ENCODE measurements at places on chromosomes 11 and 22.

DNA sequence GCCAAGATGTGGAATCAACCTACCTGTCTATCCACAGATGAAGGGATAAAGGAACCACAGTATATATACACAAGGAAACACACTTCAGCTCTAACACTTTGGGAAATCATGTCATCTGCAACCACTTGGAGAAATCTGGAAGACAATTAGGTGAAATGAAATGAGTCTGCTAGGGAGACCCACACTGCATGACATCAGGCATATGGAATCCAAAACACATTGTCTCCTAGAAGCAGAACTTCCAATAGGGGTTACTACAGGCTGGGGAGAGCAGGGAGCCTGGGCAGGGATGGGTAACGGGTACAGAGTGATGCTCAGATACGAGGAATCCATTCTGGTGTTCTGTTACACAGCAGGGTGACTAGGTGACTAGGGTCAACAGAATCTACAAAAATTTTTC lies 18.3 kb downstream of the RGL4 start:
- DNase-seq: no peak

GRCh38 chr11:94972700-94973098 lies 657 bp downstream of the CWC15 start:
- DNase-seq: no peak

GRCh38 chr11:6323291-6323905 lies 3.1 kb upstream of the CAVIN3 start:
- DNase-seq: no peak

GRCh38 chr11:107683061-107683460 lies 28.8 kb downstream of the SLN start:
- DNase-seq: no peak

- no peak for DNase-seq
Observed at GRCh38 chr22:44605486-44605885, 96.5 kb upstream of the PRR5 start.

DNA sequence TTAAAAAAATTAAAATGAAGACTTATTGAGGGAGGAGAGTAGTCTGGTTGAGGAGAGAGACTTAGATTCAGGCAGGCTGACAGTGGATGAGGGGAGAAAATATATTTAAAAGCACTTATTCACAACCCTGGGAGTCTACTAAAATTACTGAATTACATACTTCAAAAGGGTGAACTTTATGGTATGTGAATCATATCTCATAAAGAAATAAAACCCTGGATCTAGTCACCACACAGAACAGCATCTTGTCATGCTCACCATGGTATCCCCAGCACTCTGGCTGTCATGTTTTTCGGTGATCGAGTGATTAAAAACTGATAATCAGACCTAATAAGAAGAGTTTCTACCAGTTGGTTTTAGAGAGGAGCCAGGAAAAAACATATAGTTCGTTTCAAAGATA lies 11.0 kb downstream of the TEAD1 start:
- no peak for DNase-seq

GRCh38 chr22:41288245-41288946 lies 2.4 kb upstream of the RANGAP1 start:
- DNase-seq: no peak

DNA sequence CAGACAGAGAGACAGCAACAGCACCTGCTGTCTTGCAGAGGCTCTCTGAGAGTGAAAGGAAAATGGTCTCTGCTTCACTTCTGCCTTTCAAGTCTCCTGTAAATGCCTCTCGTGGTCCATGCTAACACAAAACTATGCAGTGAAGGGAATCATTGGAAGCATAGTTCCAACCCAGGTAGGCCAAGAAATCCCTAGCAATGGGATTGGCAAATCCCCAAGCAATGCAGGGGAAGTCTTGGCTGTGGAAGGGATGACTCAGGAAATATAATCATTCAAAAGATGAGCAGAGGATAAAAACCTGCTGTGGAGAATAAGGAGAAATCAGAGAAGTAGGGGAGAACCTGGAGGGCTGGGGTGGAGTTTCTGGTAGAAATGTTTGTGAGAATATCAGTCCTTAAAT lies 216.1 kb upstream of the ZBED5 start:
- no peak for DNase-seq

DNA sequence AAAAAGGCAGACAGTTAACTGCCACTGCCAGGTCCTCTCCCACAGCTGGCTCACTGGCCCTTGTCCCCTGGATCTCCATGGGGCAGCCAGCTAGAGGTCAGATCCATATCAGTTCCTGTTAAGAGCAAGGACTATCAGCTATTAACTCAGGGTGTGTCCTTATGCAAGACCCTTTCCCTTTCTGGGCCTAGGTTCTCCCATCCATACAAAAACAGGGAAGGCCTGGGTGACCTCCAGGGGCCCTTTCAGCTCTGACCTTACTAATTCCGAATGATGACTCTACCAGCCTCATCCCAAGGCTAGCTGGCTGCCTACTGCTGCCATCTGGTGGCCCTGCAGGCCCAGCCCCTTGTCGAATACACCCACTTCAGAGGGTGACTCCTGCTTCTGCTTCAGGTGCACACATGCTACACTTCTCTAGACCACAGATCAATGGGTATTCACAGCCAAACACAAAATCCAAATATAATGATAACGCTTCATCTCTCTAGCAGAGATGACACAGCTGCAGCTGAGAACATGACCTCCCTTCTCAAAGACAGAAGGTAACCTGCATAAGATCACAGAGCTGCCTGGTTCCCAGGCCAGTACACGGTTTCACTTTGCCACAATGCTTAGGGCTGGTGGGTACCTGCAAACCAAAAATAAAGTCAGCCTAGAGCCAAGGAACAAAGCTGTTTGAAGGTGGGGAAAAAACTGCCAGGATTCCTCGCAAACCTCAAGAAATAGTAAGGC lies 34.1 kb downstream of the SERGEF start:
- DNase-seq: no peak

DNA sequence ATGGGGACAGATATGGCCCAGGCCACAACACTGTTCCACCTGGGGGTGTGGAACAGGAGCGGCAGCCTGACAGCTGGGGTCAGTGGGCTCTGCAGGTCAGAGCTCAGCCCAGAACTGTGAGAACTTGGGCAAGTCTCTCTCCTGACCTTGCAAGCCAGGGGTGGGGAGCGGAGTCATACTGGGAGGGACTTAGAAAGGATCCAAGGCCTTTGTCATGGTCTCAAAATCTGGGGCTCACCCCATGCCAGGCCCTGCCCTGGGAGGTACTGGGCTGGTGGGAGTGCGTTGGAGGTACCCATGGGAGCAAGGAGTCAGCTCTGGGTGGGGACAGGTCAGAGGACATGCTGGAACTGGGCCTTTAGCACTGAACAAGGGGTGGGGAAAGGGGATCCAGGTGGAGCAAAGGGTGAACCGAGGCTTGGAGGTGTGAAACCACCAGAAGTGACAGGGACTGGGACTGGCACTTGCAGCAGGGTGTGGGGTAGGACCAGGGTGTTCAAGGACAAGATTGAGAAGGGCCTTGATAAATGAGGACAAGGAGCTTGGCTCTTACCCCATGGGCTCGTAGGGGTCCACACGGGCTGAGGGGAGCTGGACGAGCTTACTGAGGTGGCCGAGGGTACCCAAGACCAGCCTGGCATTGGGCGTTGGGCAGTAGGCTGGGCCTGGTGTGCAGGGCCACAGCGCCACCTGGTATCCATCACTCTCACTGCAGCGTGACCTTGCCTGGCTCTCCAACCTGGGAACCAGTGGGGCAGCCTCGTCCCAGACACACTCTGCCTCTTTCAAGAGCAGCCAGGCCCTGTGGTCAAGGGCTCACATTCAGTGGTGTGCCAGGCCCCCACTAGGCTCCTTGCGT lies 7.4 kb upstream of the PMM1 start:
- DNase-seq: peak; percentile 36

DNA sequence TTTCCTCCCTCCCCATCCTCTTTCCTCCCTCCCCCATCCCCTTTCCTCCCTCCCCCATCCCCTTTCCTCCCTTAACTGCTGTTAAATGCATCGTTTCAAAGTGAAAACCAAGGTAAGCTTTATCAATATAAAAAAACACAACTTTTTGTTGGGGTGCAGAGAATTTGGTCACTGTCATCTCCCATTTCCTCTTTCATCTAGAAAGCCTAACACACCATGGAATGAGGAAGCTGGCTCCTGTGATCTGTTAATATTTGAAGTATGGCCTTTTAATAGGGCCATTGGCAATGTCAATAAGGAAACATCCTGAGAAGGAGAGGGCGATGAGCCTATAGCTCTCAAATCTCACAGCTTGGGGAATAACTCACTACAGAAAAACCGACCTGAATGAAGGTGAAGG lies 7.0 kb downstream of the EXPH5 start:
- no peak for DNase-seq

GRCh38 chr22:41696703-41697102 lies 2.6 kb upstream of the MEI1 start:
- DNase-seq: no peak

- no peak for DNase-seq
Observed at GRCh38 chr11:117621226-117621625, 175.8 kb downstream of the DSCAML1 start.

- DNase-seq: no peak
Observed at GRCh38 chr11:64358536-64358906, 441 bp upstream of the RPS6KA4 start.

GRCh38 chr22:22535662-22536061 lies 15.6 kb upstream of the ZNF280A start:
- no peak for DNase-seq

- DNase-seq: no peak
Observed at GRCh38 chr11:46701078-46701654, 335 bp downstream of the ZNF408 start.

DNA sequence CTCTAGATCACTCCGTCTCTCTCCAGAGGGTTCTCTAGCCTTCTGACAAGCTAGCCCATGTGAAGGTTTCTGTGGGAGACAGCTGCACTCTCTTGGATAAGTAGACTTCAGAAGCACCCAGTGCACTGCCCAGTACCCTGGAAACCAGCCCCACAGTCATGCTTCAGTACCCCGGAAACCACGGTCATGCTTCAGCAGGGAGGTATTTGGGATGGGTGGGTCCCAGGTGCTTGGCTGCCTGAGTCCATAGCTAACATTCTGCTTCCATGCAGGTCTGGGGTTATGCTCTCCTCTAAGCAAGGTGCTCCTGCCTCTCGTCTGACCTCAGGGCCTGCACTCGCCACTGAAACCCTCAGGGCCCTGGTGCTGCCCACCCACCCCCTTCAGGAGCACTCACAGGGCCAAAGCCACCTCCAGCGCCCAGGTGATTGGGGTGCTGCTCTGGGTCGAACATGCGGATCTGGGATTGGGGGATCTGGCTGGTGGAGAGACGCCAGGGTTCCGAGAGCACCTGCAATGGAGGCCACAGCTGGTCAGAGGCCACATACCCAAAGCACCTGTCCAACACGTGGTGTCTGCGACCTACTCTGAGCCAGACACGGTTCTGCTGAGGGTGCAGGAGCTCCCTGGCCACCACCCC lies 7.3 kb upstream of the SYCE3 start:
- DNase-seq: no peak

DNA sequence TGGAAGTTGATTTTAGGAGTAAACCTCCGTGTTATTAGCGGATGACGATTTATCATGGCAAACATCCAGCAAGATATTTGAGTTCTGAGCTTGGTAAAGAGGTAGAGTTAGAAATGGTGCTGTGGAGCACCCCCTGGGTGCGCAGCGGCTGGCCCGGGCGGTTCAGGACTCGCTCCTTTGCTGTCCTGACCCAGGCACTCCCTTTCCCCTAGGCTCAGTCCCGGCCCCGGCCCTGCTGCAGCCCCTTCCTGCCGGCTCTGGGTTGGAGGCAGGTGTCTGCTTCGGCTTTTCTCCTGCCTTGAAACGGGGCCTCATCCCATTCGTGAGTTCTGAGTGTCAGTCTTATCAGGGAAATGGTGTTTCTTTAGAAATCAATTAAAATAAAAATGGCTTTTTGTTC lies 33.4 kb downstream of the AP2A2 start:
- no peak for DNase-seq

GRCh38 chr11:108148556-108148955 lies 27.2 kb downstream of the ACAT1 start:
- no peak for DNase-seq

DNA sequence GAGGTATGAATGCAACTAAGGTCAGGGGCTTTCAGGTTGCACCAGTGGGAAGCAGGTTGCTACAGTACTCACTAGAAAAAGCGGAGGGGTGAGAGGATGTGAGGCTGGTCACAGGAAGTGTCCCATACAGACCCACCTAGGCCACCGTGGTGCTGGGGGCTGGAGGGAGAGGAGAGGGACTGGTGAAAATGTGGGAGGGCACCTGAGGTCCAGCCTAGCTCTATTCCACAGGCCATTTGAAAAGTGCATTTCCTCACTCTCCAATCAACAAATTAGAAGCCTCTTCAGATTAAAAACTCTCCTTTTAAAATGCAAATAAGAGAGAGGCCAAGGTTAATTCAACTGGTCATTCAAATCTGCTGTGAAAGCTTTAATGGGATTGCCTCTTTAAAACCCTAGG lies 38.6 kb upstream of the NCAM1 start:
- DNase-seq: no peak

GRCh38 chr11:104319396-104319795 lies 155.4 kb upstream of the PDGFD start:
- no peak for DNase-seq

- DNase-seq: no peak
Observed at GRCh38 chr22:36770513-36771231, 5.2 kb downstream of the IFT27 start.

DNA sequence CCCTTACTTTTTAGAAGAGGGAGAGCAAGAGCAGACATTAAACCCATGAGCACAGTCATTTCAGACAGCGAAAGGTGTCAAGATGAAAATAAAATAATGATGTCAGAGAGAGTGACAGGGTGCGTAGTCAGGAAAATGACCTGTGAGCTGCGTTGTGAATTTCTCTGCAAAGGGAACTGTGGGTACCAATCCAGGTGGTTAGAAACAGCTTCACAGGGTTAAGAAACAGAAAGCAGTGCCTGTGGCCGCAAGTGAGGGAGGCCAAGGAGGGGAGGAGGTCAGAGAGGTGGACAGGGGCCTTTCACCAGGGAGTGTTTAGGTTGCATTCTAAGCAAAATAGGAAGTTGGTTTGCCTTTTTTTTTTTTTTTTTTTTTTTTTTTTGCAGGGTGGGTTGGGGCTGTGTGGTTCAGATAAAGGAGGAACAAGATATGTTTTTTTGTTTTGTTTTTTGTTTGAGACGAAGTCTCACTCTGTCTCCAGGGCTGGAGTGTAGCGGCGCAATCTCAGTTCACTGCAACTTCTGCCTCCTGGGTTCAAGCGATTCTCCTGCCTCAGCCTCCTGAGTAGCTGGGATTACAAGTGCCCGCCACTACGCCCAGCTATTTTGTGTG lies 7.9 kb downstream of the TIGD3 start:
- DNase-seq: no peak

- DNase-seq: no peak
Observed at GRCh38 chr22:47786650-47787290, 1024.3 kb downstream of the TBC1D22A start.

DNA sequence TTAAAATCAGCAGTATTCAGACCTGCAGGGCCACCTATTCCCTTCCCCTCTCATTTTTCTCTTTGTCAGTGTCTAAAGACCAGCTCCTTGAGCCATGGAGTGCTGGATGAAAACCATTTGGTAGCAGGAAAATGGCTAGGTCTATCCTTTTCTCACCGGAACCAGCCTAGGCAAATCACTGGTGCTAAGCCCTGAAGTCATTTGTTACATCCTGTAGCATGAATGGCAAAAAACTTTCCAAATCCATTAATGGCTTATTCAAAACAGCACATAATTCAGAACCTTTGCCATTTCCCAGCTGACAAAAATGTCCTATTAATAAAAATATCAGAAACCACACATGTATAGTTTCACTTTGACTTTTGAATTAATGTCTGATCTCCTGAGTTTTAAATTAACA lies 209.5 kb upstream of the E2F8 start:
- no peak for DNase-seq

Data from T-helper 2 cell (primary cell).